Activated CD4-positive, alpha-beta T cell treated with anti-CD3 and anti-CD28 coated beads, Interleukin-2, amount 10 ng/mL, durations not matched to agents 7 days and 5 days (primary cell): ENCODE measurements at places on chromosomes 1 and 21.

DNA sequence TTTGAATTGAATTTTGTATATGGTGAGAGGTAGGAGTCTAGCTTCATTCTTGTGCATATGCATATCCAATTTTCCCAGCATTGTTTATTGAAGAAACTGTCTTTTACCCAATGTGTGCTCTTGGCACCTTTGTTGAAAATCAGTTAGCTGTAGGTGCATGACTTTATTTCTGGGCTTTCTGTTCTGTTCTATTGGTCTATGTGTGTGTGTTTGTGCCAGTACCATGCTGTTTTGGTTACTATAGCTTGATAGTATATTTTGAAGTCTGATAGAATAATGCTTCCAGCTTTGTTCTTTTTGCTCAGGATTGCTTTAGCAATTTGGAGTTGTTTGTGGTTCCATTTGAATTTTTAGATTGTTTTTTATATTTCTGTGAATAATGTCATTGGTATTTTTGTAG lies 9.4 kb upstream of the ZMYM1 start:
- no peak overlapping the region for H3K4me3 ChIP-seq
- peaks cover 29% of the 10 kb centered on the region for H3K27me3 ChIP-seq
- no peak overlapping the region for H3K27ac ChIP-seq

DNA sequence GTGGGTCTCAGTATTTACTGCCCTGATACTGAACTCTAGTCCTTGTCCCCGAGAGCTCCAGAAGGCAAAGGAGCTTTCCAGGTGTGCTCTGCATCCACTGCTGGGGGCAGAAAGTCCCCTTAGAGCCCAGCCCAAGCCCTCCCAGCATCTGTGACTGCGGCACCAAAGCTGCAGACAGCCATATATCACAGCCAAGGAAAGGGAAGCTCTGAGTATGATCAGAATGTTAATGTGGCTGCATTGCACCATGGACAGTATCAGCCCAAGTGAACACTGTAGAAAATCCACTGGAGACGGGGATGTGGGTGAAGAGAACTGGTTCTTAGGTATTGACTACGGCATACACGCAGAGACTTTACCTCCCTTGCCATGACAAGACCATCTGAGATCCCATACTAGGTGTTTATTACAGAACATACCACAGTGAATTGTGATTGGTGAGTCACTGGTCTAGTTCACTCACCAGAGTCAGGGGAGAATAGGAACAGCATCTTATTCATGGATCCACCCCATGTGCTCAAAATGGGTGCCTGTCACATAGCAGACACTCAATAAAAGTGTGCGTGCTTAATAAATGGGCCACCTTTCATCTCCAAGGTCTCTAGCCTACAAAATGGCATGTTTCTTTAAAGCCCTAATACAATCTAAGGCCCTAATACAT lies 170.3 kb downstream of the HHIPL2 start:
- H3K4me3 ChIP-seq, result no peak overlapping the region
- no peaks in the 10 kb centered on the region for H3K4me1 ChIP-seq
- no peaks in the 10 kb centered on the region for H3K27me3 ChIP-seq
- H3K36me3 ChIP-seq, result no peaks in the 10 kb centered on the region

DNA sequence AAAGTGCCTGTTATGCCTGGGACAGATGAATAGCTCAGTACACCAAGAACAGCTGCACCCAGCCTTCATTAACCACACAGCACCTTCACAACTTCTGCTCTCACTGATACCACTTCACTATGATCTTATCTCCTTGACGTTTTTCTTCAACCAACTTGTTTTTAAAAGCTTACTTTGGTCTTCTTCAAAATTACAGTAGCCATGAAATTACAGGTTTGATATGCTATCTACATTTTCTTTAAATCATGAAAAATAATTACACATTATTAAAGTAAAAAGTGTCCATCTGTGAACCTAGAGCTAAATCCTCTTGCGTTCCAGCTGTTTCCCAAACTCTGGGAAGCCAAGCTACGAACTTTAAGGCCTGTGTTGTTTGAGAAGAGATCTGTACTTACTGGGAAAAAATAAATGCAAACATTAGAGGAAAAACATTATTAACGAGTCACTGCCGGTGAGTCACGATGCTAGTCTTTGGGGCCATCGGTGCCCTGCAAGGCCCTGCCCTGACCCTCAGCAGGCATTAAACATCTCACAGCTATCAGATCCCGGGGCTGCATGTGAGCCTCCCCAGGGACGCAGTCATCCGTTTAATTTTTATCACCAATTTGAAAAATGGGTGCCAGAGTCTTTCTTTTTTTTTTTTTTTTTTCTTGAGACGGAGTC lies 56.3 kb upstream of the GPR153 start:
- H3K27me3 ChIP-seq, result no peaks in the 10 kb centered on the region
- DNase-seq, result no peak
- peaks cover 2% of the 10 kb centered on the region for H3K4me1 ChIP-seq
- H3K36me3 ChIP-seq, result peaks cover 9% of the 10 kb centered on the region
- H3K27ac ChIP-seq, result no peak overlapping the region

DNA sequence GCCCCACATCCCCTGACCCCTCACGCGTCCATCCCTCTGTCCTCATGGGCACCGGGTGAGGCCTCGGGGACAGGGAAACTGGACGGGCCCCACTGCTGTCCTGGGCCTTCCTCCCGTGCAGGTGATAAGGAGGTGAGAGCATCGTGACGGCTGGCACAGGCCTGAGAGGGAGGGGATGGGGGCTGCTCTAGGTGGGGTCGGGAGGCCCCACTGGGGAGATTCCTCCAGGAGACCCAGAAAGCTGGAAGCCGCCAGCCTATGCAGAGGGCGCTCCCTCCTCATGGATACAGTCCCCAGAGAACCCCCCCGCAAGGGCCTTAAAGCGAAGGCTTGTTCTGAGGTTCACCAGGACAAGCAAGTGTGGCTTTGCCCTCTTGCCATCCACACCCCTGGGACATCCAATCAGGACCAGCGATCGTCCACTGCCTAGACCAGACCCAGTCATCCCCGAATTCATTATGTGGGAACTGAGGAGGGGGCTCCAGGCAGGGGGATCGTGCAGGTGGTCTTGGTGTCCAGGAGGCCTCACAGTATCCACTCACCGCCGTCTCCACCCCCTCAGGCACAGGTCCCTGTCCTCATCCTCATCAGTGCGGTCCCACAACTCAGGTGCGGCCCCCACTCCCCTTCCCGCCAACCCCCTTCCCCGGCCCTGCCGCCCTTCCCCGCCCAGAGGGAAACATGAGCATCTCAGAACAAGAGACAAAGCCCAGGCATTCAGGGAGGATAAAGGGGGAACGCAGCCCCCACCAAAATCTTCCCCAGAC lies 45.3 kb upstream of the COL18A1 start:
- peaks cover 6% of the 10 kb centered on the region for H3K4me1 ChIP-seq
- H3K27ac ChIP-seq, result no peak overlapping the region
- no peak overlapping the region for H3K4me3 ChIP-seq
- no peaks in the 10 kb centered on the region for H3K36me3 ChIP-seq
- H3K27me3 ChIP-seq, result peaks cover 19% of the 10 kb centered on the region
- DNase-seq, result no peak
